Heart left ventricle (tissue), 16 donors: ENCODE measurements at places on chromosomes 12 and 14. TPM values are rescaled to one million over a fixed set of nuclear protein-coding genes. Genes with fewer than 3 reads are reported as not detected.

- no peaks in the 10 kb centered on the region for H3K36me3 ChIP-seq
- H3K4me1 ChIP-seq: no peaks in the 10 kb centered on the region
- DNase-seq: no peak
- no peak overlapping the region for H3K27ac ChIP-seq
- no peak overlapping the region for H3K4me3 ChIP-seq
Measured at GRCh38 chr12:30329281-30329680, 366.4 kb downstream of the IPO8 start.

- no peaks in the 10 kb centered on the region for H3K27me3 ChIP-seq
- no peak overlapping the region for H3K27ac ChIP-seq
- no peak for DNase-seq
Measured at GRCh38 chr12:38456537-38457120, 140.1 kb downstream of the ALG10B start.

The DIO2 gene
- total RNA-seq: 30.9 TPM

DNA sequence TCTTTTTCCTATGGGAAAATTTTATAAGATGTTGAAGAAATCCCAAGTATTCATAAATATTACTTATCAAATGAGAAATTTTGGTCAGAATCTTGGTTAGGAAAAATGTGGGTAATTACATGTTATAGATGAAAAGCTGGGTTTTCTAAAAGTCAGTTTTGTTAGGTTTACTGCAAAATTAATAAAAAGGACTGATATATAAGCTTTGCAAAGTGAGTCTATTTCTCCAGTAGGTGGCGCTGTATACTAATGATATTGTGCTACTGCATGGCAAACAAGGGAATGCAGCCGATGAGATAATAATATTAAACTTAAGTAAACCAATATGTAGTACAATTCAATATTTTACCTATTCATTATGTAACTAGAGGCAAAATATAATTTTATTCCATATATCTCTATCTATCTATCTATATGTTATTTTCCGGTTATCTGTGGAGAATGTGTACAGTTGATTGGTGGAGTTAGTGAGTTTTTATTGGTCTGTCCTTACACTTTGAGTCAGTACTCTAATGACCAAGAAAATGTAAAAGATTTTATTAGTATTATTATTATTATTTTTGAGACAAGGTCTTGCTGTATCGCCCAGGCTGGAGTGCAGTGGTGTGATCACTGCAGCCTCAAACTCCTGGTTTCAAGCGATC is 32.9 kb downstream of the MIPOL1 start:
- no peak overlapping the region for H3K4me3 ChIP-seq
- no peak overlapping the region for H3K27ac ChIP-seq
- no peak for DNase-seq
- H3K36me3 ChIP-seq: no peaks in the 10 kb centered on the region

DNA sequence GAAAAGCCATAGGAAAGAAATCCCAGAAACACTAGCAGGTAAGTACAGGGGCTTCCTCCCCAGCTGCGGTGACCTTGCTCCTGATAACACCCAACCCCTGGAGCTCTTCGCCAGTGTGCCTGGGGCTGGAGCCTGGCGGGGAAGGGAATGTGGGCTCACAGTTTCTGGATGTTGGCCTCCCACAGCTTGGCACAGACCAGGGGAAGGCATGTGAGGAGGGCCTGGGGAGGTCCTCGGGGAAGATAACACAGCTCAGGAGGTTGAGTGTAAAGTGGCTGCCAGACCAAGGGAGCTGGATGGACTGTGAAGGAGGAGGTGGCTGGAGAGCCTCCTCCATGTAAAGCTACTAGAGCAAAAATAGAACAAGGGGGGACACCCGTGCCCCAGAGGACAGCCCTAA is 120.1 kb downstream of the BICD1 start:
- no peak for DNase-seq
- H3K4me1 ChIP-seq: no peaks in the 10 kb centered on the region
- no peak overlapping the region for H3K27ac ChIP-seq
- H3K27me3 ChIP-seq: no peaks in the 10 kb centered on the region
- no peak overlapping the region for H3K4me3 ChIP-seq
- H3K36me3 ChIP-seq: no peaks in the 10 kb centered on the region

DNA sequence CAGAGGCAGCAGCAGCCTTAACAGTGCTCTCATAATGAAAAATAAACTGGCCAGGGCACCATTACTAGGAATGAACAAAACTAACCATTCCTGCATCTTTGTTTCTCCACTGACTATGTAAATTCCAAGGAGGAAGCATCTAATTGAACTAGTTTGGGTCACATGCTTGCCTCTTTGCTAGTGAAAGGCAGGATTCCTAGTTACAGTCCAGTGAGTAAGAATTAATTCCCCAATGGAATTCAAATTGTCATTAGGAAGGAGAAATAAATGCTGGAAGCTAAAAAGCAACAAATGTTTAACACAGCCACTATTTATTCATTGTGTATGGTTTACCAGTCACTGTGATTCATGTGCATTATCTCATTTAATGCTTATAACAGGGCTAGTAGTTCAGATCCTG is 316.0 kb downstream of the CCDC91 start:
- H3K36me3 ChIP-seq: no peaks in the 10 kb centered on the region
- H3K4me3 ChIP-seq: no peak overlapping the region
- H3K4me1 ChIP-seq: no peaks in the 10 kb centered on the region
- H3K27me3 ChIP-seq: no peaks in the 10 kb centered on the region
- no peak overlapping the region for H3K27ac ChIP-seq

The RPL10L gene
- total RNA-seq: not detected

The LTBR gene
- 16.0 TPM for total RNA-seq

The PRKD1 gene
- total RNA-seq: 3.5 TPM

DNA sequence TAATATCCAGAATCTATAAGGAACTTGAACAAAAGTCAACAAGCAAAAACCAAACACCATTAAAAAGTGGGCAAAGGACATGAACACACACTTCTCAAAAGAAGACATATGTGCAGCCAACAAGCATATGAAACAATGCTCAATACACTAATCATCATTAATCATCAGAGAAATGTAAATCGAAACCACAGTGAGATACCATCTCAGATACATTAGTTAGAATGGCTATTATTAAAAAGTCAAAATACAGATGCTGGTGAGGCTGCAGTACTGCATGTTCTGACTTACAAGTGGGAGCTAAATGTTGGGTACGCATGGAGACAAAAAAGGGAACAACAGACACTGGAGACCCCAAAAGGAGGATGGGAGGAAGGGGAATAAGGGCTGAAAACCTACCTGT is 67.1 kb downstream of the BLTP3B start:
- no peak for DNase-seq
- H3K4me3 ChIP-seq: no peak overlapping the region
- no peak overlapping the region for H3K27ac ChIP-seq
- H3K36me3 ChIP-seq: peaks cover 27% of the 10 kb centered on the region
- no peaks in the 10 kb centered on the region for H3K27me3 ChIP-seq
- H3K4me1 ChIP-seq: no peaks in the 10 kb centered on the region

DNA sequence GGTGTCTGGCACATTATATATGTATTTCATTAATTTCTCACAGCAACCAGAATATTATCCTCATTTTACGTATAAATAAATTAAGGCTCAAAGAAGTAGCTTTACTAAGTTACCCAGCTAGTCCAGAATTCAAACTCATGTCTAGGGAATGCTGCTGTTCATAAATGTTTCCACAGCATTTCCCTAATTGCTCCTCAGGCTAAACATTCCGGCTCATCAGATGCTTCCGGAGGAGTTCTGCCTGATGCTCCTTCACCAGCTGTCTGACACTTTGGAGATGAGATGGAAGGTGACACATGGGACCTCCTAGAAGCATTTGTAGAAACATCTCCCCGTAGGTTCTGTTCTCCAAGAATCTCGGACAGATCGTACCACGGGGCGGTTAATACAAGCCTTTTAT is 12.1 kb downstream of the KRT85 start:
- H3K36me3 ChIP-seq: no peaks in the 10 kb centered on the region
- peaks cover 6% of the 10 kb centered on the region for H3K27me3 ChIP-seq
- H3K4me3 ChIP-seq: no peak overlapping the region
- H3K4me1 ChIP-seq: no peaks in the 10 kb centered on the region
- no peak for DNase-seq

The NTN4 gene
- total RNA-seq: 58.6 TPM

The C14orf132 gene
- total RNA-seq: 14.9 TPM

- no peaks in the 10 kb centered on the region for H3K4me1 ChIP-seq
- H3K27me3 ChIP-seq: peaks cover 6% of the 10 kb centered on the region
- H3K27ac ChIP-seq: no peak overlapping the region
- no peak for DNase-seq
Measured at GRCh38 chr12:4217091-4217490, 56.5 kb upstream of the CCND2 start.
